CD8-positive, alpha-beta memory T cell (primary cell): ENCODE measurements at places on chromosomes 16 and 17.

DNA sequence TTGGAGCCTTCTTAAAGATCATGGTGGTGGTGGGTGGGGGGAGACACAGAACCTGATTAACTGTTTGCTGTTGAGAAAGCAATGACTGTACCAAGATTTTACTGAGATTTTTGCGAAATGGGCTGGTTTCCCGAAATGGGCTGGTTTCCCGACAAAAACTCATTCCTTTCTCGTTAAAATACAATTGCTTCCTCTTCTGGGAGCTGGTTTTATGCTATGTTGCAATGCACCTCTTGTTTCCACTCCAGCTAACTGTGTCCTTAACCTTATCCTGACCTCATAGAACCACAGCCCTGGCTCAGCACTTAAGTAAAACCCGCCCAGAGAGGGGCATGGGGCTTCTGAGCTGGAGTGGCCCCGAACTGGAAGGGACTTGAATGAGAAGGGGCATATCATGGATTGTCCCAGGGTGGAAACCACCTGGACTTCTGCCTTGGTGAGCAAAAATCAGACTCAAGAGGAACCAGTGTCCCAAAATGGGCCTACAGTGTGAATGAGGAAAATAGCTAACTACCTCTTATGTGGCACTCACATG lies 20.9 kb downstream of the FAM20A start:
- no peak for DNase-seq

DNA sequence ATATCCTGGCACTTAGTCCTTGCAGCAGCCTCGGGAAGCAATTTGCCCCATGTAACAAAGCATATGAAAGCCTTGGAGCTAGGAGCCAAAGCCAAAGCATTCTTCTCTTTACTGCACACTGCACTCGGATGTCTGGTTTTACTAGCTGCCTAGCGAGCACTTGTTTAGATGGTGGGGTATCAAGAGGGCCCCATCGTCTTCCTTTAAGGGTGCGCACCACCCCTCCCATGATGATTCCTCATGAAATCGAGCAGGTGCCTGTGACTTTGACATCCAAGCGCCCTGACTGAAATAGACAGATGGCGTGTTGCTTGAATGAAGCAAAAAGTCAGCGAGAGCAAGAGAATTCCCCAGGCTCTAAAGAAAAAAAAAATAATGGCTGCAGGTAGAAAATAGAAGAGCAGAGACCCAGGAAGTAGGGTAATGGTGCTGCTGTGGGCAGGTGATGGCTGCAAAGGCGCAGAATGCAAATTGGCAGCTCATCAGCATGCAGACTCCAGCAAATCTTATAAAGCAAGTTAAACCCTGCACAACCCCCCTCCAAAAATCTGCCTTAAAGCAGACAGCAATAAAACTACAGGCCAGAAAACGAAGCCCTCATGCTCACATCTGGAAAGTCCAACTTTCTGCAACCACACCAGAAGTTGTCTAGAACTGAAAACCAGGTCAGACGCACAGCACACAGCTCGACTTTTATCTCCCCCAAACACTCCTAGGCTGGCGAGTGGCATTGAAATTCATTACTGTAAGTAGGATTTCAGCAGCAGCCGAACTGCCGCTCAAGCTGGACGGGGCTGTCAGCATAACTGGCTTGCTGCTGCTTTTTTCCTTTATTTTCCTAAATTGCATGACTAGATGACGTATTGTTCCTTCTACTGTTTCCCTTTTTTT lies 384.3 kb downstream of the RBFOX1 start:
- no peak for DNase-seq

DNA sequence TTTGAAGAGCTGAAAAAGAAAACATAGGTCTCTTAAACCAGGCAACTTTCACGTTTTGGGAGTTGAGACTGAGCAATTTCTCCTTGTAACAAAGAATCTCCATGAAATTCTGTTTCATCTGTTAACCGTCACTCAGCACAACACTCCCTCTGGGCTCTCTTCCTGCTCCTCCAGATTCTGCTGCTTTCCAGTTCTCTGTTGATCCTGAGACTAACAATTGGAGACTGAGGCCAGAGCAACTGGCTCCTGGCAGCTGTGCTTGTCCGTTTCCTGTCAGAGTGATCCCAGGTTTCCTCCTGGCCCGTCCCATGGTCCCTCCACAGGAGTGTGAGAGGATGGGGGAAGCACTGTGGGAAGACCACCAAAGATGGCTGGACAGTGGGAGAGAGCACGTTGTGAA lies 32.5 kb downstream of the IST1 start:
- DNase-seq = no peak

DNA sequence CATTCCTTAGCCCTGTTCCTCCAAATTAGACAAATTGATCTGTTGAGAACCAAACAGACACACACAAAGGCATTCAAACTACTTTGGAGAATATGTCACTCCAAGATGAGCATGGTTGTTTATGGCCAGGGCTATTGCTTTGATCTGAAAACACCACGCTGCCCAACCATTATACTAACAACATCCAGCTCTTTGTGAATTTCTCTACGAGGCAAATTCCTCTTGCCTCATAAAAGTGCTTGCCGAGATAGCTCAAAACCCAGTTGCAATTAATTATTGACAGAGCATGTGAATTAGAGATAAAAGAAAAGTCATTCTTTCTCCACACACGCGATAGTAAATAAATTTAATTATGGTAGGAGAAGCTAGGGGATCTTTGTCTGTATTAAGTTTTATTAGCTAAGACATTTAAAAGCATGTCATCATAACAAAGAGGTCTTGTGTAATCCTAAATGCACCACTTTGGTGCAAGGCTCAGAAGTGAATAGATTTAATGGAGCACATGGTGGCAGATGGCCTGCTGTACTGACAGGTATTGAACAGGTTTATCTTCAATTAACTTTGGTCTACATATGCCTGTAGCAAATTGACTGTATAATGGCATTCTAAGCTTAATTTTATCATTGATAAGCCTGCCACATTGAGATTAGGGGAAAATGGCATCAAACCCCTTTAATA lies 441.8 kb downstream of the HS3ST4 start:
- no peak for DNase-seq

DNA sequence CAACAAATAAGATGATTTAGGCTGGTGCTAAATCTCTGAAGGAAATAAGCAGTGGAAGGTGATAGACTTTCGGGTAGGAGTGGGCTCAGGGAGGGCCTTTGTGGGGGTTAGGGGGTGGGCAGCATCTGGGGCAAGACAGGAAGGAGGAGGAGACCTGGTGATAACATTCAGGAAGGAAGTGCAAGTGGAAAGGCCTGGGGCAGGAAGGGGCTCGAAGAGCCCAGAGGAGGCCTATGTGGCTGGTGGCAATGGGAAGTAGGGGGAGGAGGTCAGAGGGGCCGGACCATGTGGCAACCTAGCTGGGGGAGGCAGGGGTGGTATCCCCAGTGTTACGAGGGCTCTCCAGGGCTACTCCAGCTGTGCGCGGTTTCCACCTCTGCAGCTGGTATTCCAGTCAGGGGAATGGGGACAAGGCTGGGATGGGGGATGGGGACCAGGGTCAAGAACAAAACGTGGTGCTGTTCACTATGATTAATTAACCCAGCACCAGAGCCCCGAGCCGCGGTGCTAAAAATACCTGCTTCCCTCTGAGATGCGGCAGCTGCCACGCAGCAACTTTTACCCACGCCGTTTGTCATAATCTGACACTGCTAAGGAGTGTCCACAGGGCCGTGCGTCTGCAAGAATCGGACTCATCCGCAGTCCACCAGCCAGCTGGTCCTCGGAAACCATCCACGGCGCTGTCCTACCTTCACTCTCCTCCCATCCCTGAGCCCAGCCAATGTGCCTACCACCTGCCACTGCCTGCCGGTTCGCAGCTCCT lies 5.2 kb upstream of the CCDC182 start:
- DNase-seq = no peak

DNA sequence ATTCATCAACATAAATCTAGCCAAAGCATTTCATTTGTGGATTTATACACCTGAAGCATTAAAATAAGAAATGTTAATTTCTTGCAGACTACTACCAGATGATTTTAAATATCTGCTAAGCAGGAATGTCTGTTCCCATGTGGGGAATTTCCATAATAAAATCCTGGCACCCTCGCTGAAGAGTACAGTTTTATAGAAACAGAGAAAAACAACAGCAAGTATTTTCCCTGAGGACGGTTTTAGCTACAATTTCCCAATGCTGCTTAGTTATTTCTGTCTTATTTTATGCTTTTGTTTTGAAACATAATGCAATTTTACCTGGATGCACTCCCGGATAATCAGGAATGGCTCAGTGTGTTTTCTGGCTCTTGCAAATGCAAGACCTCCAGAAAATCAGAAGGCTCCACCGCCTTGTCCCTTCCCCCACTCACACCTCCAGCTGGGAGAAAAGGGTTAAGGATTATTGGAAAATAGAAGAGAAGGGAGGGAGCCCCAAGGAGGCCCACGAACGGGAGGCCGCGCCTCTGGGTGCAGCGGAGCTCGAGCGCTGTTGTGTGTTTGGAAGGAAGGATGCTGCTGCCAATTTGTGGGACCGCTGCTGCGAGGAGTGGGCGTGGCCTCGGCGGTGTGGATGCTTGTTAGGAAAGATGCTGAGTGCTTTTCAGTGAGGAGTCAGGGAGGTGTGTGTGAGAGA lies at the start of gene CNTNAP4:
Gene CNTNAP4, plus strand, starts transcription at position 657 of the 694 bp plus-strand sequence. CDS start 262 bp downstream, outside the sequence.
- no peak for DNase-seq

GRCh38 chr17:7002288-7003047 lies 6.6 kb downstream of the ALOX12 start:
- DNase-seq = no peak

- DNase-seq = no peak
Measured at GRCh38 chr17:71885662-71886061, 235.2 kb upstream of the SOX9 start.

DNA sequence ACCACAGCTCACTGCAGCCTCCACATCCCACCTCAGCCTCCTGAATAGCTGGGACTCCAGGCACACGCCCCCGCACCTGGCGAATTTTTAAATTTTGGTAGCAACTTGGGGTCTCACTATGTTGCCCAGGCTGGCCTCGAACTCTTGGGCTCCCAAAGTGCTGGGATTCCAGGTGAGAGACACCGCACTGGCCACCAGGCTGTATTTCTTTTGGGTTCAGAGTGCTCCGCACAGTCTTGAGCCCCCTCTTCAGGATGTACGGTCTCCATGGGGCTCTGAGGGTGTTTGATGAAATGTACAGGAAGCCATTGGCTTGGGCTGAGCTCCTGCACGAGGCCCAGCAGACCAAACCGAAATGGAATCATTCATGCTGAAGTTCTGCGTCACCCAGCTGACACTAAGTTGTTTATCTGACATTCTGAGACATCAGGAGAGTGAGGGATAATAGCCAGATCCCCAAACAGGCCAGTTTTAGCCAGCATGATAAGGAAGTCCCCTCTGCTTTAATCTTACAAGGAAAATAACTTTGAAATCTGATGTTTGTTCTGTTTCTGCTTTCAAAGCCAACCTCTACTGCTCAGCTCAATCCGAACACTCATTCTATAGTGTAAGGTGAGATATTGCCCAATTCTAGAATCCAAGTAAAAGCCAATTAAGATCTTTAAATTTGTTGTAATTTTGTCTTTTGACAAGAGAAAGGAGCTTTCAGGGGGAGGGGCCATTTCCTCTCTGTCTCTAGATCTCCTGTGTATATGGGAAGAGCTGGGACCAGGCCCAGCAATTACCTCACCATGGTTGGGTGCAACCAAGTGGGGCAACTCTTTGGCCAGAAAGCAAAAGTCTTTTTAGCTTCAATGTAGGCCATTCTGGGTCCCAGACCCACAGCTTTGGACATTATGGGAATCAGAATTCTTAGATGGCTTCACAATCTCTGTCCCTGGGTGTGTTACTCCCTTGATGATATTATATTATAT lies 23.7 kb downstream of the GPR142 start:
- DNase-seq = no peak

DNA sequence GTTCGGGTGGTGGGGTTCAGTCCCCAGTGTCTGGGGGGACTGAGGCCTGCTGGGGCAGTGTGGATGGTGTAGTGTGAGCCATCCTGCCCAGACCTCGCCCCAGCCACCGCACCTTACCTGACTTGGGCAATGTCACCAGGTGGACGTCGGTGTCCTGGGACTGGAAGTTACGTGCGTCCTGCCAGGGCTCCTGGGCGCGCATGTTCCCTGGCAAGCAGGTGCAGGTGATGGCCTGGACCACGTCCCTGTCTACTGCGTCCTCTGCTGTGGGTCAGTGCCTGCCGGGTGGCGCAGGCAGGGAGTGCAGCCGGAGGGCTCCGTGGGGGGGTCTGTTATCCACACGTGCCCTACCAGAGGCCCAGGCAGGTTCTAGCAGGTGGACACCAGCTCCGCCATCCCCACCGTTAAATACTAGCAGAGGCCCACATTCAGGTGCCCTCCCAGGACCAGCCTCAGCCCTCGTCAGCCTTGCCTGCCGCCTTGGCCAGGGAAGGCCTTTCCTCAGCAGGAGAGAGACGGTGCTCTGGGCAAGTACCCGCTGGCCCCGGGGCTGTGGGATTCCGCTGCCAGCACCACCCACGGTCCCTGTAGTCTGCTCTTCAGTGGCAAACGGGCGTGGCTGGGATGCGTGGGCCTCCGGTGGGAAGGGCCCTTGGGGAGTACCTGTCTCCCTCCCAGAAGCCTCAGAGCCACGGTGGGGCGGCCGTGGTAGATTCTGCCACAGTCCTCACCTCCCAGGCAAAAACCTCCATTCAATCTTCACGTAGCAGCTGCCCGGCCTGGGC lies 8.1 kb upstream of the DPEP1 start:
- no peak for DNase-seq

DNA sequence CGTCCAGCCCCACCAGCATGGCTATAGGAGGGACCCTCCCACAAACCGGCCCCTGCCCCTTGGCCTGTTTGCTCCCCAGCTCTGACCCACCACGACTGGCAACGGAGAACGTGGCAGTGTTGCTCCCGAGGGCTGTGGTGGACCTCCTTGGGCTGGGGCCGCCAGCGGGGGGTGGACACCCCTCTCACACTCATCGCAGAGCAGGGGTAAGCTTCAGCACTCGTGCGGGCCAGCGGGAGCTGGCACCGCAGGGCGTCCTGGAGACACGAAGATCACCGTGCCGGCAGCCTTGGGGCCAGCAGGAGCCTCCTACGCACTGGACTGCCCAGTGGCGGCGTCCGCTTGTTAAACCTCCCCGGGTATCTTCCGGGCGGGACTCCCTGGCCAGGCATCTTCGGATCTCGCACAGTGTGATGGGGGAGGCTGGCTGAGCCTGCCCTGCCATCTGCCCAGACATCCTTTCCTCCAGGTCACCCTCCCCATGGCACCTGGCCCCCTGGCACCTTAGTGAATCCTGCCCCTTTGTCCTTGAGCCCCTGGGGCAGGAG lies 53.5 kb downstream of the ABR start:
- DNase-seq = no peak

DNA sequence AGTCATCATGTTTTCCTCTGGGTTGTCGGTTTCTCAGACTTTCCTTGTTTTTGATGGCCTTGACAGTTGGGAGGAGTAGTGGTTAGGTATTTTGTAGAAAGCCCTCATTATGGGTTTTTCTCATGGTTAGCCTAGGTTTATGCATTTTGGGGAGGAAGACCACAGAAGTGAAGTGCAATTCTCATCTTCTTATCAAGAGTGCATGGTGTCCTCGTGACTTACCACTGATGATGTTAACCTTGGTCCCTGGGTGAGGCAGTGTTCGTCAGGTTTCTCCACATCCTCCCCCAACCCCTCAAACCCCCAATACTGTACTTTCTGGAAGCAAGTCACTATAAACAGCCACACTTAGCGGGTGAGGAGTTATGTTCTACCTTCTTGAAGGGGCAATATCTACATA lies 42.3 kb downstream of the BPTF start:
- no peak for DNase-seq
